ENCODE measurements at places on chromosomes 5 and 9. TPM values are rescaled to one million over a fixed set of nuclear protein-coding genes. Genes with fewer than 3 reads are reported as not detected.

GRCh38 chr9:87540444-87541105 is 42.9 kb downstream of the DAPK1 start:
- DNase-seq = no peak

GRCh38 chr5:140051950-140052349 is 8.9 kb upstream of the NRG2 start:
- no peak for DNase-seq

GRCh38 chr5:16970260-16970659 is 34.2 kb upstream of the MYO10 start:
- no peak for DNase-seq

The PDCD1LG2 gene
- not detected for total RNA-seq

GRCh38 chr5:177357146-177357458 is 622 bp upstream of the RGS14 start:
- DNase-seq = no peak

All from Panc1 (cell line).